GM12864 (cell line): ENCODE measurements at places on chromosomes 7 and 10.
A peak's percentile ranks its signal among the peaks of the same experiment; 100 is the strongest.

DNA sequence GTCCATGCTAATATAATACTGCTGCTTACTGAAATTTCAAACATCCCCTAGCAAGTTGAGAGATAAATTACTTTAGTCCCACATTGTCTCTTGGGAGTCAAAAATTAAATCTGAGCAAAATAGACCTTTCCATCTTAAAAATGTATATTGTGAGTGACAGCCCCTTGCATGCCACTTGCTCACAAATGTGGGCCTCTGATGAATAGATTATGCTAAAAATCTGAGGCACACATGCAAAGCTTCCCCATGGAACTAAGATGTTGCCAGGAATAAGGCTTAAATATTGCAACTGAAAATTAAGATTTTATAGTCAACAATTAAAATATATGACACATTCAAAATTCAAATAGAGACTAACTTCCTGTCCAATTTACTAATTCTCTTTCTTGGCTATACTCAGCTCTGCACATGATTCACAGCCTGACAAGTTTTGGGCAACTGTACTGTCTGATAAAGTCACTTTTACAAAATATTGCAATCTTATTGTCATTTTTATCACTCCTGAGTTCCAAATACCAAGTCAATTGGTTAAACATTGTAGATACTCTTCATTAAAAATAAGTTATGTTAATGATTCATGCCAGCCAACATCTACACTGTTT is 301.2 kb downstream of the CACNA2D1 start:
- no peak for DNase-seq

DNA sequence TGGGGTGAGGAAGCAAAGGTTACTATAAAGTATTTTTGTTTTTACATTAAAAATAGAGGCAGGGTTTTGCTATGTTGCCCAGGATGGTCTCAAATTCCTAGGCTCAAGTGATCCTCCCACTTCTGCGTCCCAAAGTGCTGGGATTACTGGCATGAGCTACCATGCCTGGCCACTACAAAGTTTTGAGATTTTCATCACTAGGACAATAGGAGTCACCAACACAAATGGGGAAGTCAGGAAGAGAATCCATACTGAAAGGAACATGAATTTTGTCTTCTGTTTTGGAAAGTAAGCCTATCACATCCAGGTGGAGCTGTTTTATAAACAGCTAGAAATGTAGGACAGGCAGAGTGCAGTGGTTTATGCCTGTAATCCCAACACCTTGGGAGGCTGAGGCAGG is 20.0 kb upstream of the CAPZA2 start:
- no peak for DNase-seq

DNA sequence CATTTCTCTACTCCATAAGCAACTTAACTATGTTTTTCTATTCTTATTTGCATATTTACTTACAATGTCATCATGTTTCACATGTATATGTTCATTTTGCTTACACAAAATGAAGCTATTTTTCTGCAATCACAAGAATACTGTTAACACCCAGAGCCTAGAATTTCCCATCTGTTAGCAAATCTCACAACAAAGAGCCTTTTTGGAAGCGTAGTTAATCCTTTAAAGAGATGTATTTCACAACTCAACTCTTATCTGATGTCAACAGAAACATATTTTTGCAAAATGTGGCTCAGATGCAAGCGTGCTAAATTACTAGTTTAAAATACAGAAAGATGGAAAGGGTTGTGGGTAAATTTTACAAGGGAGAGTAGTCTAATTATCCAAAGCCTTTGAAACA is 110.6 kb upstream of the COL1A2 start:
- DNase-seq, result no peak

DNA sequence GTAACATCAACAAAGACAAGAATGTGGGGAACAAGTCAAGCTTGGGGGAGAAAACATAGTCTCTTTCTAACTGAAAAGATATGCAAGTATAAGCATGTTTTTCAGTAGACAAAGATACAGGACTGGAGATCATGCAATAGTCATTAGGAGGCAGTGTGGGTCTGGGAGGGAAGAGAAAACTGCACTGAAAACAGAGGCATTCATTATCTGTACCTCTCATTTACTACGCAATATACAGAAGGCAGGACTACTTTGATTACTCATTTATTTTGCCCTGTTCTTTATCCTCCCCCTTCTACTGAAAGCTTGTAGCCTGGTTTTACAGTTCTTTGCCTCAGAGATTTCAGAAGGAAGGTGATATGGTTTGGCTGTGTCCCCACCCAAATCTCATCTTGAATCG is 341.2 kb downstream of the CRPPA start:
- no peak for DNase-seq

DNA sequence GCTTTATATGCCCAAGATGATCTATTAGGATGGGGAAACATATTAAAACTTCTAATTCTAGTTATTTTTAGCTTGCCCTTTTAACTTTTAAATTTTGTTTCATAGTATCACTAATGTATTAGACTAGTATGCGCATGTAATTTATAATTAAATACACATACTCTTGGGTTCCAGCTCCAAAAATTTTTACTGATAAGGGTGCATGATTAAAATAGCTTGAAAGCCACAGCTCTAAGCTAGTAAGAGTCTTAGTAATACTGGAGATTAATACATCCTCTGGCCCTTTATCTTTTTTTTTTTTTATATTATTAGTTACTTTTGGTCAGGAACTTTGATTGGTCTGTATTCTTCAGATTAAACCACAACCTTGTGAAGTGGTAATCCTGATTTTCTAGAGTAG is 53.6 kb downstream of the ATXN7L1 start:
- DNase-seq, result no peak

DNA sequence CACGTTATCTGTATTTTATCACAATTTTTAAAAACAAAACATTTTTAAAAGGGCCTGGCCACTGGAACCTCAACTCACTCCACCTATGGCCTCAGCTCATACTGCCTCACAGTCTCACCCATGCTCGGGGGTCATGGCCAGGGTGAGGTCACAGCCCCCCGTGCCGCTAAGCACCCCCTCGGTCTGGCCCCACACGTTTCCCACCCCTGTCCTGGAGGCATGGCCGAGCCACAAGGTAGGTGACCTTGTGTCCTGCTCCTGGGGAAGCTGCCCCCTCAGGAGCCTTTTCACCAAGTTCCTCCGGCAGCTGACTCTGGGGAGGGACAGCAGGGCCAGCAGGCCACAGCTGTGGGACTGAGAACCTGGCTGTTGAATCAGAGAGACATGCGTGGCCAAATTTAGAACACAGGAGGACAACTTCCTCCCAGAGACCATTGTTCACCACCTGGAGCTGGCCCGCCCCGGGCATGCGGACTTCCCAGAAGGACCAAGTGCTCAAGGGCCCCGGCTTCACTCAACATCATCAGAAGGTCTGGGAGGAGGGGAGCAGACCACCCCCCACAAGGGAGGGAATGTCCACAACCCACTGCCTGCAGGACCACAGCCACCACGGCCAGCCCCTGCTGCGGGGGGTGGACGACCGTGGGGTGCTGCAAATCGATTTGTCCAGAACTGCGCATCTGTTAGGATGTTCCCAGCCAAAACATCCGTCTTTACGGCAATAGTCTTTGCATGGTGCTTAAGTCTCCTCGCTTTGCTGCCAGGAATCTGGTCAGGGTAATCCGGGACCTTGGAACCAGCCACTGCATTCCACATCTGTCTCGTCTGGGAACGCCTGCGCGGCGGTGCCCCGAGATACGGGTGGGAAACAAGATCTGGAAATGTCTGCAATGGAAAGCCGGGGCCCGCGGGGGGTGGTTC is 48.6 kb upstream of the PDGFA start:
- DNase-seq, result no peak

GRCh38 chr7:16422103-16422435 is 731 bp upstream of the CRPPA start:
- DNase-seq, result no peak

- no peak for DNase-seq
Measured at GRCh38 chr10:3190817-3191216, 18.2 kb upstream of the PITRM1 start.

DNA sequence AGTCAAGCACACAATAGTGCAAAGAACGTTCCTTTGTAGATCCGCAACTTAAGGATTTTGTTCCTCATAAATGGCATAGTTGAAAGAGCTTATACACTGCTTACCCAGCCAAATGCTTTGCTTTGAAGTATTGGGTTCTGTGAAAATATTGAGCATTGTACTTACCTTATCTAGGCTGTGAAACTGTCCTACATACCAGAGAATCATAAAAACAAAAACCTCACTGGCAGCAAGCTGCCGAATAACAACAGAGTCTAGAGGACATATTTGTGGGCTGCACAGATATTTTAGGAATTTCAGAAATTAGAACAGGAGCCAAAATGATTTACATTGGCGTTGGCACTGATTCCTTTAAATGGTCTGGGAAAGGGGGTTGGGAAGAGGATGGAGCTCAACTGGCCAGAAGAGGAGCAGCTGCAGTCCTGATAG is 174.8 kb downstream of the RTKN2 start:
- DNase-seq, result no peak

DNA sequence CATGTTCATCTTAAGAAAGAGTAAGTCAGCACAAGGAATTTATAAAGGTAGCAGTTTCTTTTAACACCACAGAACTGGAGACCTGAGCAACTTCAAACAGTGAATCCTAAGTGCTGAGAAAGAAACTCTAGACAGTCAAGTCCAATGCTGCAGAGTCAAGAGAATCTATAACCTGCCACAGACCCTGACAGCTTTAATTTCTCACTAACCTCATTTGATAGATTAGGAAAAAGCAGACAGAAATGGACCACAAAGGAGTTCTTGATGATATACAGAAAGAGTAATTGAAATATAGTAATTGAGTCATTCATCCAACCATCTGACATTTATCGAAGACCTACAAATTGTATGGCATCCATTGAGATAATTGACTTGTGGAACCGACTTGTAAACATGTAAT is 847.0 kb downstream of the SORCS1 start:
- DNase-seq, result no peak

DNA sequence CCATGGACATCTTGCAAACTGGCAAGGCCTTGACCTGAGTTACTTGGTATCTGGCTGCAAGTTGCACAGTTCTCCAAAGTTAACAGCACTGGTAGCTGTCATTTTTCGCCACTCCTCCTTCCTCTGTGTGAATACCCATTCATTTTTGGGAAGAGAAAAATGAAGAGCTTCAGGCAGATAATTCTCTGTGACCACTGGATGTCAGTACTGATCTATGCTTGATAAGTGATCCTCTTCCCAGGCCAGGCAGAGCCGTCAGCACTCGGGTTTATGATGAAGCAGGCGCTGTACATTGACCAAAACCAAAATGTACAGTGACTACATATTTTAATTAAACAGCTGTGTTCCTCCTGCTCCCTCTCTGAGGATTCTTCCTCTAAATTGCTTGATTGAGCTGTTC is 55.9 kb upstream of the PDZD8 start:
- no peak for DNase-seq

- no peak for DNase-seq
Measured at GRCh38 chr7:71009636-71010035, 122.3 kb upstream of the GALNT17 start.

DNA sequence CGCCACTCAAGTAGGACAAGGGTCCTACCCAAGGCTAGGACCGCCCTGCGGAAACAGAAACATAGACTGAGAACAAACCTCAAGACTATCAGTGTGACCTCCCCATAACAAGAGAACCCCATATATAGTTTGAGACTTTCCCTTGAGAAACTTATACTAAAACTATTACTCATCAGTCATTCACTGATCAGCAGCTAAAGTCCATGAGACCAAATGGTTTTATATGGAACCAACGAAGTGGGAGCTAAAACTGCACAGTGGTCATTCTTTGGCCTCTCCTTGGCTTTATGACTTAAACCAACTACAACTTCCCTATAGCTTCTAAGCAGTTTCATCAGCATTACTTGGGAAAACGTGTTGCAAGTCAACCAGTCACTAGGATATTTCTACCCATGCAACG is 13.7 kb upstream of the ZSCAN21 start:
- no peak for DNase-seq

DNA sequence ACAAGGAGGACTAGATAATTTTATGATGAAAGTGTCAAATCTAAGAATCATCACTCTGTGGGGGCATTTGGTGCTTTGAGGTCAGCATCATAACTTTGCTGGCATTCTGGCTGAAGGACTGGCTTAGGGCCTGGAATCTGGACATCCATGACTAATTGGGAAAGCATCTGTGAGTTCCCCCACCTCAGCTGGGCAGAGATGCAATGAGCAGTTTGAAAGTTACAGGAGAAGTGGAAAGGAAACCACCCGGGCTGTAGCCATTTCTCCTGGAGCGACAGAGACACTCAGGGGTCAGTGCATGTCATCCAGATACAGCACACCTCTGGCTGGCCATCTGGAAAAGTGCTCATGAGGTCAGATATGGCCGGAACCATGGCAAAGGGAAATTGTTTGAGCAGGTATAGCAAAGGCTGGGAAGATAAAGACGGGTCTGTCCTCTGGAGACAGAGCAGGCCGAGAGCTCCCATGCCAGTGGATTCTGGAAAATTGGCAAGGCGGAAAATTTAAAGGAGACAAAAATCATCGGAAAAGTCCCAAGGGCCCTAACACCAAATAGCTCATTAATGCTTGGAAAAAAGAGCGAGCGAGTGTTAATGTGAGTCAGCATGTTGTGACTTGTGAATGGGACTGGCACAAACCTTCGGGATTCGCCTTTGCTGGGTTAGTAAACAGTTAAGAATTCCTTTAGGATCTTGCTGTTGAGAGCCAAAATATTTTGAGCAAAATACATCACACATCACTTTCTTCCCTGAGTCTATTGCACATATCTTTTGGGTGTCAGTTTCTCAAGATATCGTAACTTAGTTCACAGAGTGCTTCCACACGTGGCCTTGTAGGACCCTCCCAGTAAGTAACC is 188.4 kb upstream of the AGK start:
- DNase-seq, result no peak

DNA sequence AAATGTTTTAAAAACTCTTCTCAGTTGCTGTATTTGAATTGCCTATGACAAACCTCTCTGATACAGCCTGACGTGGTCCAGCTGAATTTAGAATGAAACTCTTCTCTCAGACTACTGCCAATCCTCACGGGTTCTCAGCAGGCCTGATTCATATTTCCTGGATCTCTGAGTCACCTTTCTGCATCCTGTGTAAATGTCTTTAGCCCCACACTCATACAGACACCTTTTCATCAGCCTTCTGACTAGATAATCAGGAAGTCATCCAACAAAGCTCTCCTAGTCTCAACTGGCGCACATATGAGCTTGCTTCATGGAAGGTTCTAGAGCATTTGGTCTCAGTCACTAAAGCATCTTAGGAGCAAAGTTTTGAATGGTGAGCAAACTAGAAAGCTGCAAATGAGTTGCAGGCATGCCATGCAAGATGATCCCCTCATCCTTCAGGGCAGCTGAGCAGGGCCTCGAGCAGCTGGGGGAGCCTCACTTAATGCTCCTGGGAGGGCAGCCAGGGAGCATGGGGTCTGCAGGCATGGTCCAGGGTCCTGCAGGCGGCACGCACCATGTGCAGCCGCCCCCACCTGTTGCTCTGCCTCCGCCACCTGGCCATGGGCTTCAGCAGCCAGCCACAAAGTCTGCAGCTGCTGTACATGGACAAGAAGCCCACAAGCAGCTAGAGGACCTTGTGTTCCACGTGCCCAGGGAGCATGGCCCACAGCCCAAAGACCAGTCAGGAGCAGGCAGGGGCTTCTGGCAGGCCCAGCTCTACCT is 182.8 kb downstream of the ARHGAP12 start:
- DNase-seq, result no peak

- DNase-seq, result peak; percentile 5
Measured at GRCh38 chr7:97871659-97872024, 566 bp downstream of the ASNS start.

GRCh38 chr7:53789741-53790140 is 752.4 kb upstream of the VSTM2A start:
- DNase-seq, result no peak

- DNase-seq, result no peak
Measured at GRCh38 chr10:132172091-132173066, 14.4 kb upstream of the DPYSL4 start.
